ENCODE measurements at places on chromosomes 6 and 20.

GRCh38 chr6:3663081-3663480, 88.4 kb downstream of the PXDC1 start:
- DNase-seq, result no peak

DNA sequence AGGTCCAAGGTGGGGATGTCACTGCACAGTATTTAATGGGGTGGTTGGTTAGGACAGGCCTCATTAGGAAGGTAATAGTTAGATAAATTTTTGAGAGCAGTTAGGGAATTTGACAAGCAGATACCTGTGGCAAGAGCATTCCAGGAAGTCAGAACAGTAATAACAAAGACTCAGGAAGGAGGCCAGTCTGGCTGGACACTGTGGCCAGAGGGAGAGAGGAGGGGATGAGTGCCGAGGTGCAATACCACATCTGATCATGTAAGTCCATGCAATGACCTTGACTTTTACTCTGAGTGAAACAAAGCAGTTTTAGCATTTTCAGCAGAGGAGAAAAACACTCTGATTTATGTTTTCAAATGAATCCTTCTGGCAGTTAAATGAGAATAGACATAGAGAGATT, 990.7 kb upstream of the FLRT3 start:
- no peak for DNase-seq

GRCh38 chr6:92840246-92840930, 579.0 kb downstream of the EPHA7 start:
- no peak for DNase-seq

DNA sequence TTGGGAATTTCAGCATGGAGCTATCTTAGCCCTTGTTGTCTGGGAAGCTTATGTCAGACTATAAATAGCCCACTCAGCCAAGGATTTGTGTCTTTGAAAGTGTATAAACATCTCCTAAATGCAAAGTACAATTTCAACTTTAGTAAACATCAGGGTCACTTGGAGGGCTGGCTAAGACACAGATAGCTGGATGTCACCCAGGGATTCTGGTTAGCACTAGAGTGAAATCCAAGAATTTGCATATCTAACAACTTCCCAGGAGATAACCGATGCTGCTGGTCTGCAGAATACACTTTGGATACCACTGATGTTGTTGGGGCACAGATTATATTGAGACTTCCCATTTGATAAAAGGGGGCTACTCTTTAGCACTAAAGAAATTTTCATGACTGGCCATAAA, 130.9 kb downstream of the PAX1 start:
- no peak for DNase-seq

- DNase-seq, result no peak
Measured at GRCh38 chr6:56706981-56707726, 64.5 kb upstream of the DST start.

GRCh38 chr6:17656644-17657043, 50.1 kb downstream of the NUP153 start:
- DNase-seq, result no peak

DNA sequence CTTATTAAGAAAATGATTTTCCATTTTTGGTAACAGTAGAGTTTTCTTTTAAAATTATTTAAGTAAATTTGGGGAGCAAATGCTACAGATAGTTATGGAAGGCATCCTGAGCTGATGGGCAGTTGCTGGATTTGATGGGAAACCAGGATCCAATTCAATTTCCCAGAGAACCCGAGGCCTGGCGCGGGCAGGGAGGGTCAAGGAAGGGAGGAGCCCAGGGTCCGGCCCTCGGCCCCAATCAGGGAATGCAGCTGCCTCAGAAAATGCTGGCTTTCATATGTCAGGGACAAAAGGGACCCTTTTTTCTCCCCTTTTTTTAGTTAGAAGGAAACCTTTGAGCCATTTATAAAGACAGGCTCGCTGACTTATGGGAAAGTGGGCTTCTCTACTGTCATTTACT, 42.1 kb downstream of the CTCFL start:
- DNase-seq, result no peak

GRCh38 chr20:34076952-34077351, 35.1 kb downstream of the EIF2S2 start:
- no peak for DNase-seq

DNA sequence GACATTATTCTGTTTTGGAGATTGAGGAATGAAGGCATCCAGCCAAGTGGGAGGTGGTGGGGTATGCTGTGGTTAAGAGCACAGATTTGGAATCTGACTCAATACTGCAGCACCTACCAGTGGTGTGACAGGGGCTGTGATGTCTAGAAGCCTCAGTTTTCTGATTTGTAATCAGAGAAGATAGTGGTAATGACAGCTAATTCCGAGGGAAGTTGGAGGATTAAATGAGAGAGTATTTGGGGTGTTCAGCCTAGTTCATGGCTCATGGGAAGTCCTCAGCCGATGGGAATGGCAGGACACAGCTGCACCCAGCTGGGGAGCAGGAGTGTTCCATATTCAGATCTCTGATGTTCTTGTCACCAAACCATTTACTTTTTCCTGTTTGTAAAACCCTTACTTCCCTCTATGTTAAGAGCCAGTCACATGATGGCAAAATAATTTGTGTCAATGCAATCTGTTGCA, 9.3 kb downstream of the SLC9A8 start:
- no peak for DNase-seq

DNA sequence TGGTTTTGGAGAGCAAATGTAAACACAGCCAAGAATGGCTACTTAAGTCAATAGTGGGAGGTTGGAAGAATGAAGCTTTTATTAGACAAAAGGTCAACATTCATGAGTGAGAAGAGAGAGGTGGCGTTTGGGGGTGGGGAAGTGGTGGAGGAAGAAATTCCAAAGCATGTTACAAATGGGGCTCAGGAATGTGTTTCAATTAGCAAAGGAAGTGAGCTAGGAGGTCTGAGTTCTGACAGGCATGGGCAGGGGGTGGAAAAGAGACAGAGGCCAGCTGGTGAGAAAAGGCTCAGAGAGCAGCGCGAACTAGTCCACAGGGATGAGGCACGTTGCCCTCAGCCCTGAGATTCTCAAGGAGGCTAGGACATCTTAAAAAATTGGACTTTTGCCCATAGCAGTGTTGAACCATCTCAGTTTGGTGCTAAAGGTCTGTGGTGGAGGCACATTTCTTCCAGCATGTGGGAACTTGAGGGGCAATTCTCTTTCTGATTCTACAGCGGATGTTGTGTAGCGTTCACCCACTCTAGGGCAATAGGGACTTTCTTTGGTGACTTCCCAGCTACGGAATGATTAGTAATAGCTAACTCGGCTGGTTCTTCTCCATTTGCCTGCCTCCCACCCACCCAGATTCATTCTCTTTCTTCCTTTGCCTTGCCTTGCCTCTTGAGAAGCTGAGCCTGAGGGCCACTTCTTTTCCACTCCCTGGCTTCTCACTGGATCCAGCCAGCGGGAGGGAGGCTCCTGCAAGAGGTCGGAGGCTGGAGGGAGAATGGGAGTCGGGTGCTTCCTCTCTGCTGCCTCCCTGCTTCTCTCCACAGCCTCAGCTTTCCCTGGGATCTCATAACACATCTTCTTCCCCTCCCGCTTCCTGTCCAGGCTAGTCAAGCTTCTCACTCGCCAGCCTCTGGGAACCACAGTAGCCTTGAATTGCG, 45.1 kb upstream of the NEDD9 start:
- no peak for DNase-seq

- DNase-seq, result no peak
Measured at GRCh38 chr6:130116273-130116672, 97.9 kb downstream of the L3MBTL3 start.

DNA sequence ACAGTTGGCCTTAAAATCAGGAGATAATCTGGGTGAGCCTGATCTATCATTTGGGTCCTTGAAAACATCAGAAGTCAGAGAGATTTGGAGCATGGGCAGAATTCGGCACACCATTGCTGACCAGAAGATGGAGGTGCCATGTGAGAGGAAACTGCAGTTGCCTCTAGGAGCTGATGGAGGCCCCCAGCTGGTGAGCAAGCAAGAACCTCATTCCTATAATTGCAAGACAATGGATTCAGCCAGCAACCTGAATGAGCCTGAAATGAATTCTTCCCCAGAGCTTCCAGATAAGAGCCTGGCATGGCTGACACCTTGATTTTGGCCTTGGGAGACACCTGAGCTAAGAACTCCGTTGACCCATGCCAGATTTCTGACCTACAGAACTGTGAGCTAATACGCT, 76.3 kb upstream of the FYN start:
- no peak for DNase-seq

- no peak for DNase-seq
Measured at GRCh38 chr6:167546611-167547327, 221.9 kb downstream of the TTLL2 start.
